Right forelimb (tissue), 1 donor: ENCODE measurements at places on chromosomes 3 and 15.

GRCh38 chr3:154040283-154040682 lies 80.9 kb upstream of the ARHGEF26 start:
- no peak for DNase-seq

- DNase-seq: no peak
These were observed 154.5 kb downstream of the ZNF621 start for GRCh38 chr3:40679290-40679689.

GRCh38 chr3:140469491-140469890 lies 208.4 kb upstream of the TRIM42 start:
- no peak for DNase-seq

GRCh38 chr3:138761002-138761401 lies 73.7 kb downstream of the PIK3CB start:
- DNase-seq: no peak

DNA sequence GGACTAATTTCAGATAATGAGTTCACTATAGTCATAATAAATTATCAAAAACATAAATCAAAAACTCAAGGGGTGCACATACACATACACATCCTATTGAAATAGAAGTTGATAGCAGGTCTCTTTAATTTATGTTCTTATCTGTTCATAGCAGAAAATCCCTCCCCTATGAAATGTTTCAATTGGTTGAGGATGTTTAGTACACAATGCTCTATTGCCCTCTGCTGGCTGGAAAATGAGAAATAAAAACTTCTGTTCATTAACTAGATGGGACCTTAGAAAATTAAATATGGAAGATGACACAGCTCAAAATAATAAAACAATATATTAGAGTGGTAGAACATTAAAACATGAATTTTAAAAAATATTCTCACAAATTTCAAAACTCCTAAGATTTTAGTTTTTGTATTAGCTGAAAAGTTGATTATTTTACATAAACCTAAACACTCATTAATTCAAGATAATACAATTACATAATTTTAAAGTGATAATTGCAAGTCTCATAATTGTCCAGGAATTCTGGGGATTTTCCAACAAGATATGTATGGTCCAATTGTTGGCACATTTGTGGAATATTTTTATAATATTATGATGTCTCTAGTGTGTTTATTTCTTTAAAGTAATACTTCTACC lies 735.0 kb downstream of the ROBO1 start:
- no peak for DNase-seq

GRCh38 chr15:61090386-61091288 lies 138.5 kb downstream of the RORA start:
- DNase-seq: peak; percentile 52

- no peak for DNase-seq
These were observed 87.5 kb downstream of the RORA start for GRCh38 chr15:61141497-61142125.

GRCh38 chr3:46356276-46356675 lies 2.4 kb downstream of the CCR2 start:
- DNase-seq: no peak

- DNase-seq: no peak
These were observed 167.9 kb downstream of the BBX start for GRCh38 chr3:107690522-107691138.

DNA sequence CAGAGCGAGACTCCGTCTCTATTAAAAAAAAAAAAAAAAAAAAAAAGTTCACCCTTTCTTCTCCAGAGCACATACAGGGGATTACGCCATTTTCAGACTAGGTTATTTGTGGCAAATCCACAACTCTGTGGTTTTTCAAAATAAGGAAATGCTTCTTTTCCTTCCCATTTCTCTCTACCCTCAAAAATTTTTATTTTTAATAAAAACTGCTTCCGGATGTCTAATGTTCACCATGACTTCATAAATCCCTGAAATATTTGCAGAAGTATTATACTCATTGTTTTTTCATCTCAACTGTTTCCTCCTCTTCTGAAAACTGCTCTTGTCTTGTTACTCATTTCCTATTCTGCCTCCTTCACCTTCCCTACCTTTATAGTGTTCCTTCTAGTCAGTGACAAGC lies 45.0 kb upstream of the SLC12A8 start:
- no peak for DNase-seq

DNA sequence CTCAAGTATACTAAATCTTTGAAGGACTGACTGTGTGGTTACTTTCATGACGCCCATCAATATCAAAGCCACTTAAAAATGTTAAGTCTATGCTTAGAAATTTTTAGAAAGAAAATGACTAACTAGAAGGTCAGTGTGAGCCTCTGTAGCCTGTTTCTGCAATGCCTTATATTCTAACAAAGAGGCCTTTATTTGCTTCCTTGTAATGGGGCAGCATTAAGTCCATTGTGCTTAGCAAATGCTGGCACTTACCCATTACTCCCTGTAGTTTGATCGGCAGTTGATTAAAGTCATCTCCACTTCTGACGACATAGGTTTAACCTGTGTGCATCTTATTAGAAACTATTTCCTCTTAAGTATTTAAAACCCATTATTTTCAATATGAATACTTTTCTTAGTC lies 91.6 kb upstream of the FAM98B start:
- no peak for DNase-seq

- no peak for DNase-seq
These were observed 1011.7 kb downstream of the SQOR start for GRCh38 chr15:46646490-46646889.

GRCh38 chr15:47737477-47737876 lies 20.2 kb downstream of the SEMA6D start:
- DNase-seq: no peak

- DNase-seq: peak; percentile 67
These were observed at the start of gene KY for GRCh38 chr3:134650431-134651346. TSS of gene KY (minus strand) at chr3:134651022. CDS start at chr3:134650960, 62 bp downstream.
